Stimulated activated CD8-positive, alpha-beta memory T cell treated with anti-CD3 and anti-CD28 coated beads, Interleukin-4, amount 100 ng/mL, for 48 hours (primary cell): ENCODE measurements at places on chromosomes 11 and 22.
A peak's percentile ranks its signal among the peaks of the same experiment; 100 is the strongest.

GRCh38 chr22:19204640-19205039 lies 26.1 kb upstream of the SLC25A1 start:
- no peak for DNase-seq

DNA sequence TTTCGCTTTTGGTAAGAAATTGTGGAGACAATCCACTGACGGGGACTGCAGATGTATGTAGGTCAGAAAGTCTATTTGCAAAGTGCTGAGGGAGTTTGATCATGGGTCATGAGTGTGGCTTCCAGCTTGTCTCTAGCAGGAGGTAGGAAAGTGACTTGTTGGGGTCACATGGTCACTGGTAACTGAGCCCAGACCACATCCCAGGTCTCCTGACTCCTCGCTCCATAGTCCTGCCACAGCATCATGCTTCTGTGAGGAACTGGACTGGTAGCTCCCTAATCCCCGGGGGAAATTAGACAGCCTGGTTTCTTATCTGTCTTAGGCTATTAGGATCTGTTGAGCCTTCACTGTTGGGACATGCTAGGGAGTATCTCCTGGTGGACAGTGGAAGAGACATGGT lies 142.1 kb downstream of the MYO18B start:
- no peak for DNase-seq

GRCh38 chr22:24526191-24526590 lies 28.7 kb downstream of the GUCD1 start:
- no peak for DNase-seq

GRCh38 chr11:106399624-106400023 lies 322.2 kb downstream of the AASDHPPT start:
- no peak for DNase-seq

GRCh38 chr11:75241906-75242644 lies 1.5 kb downstream of the TPBGL start:
- no peak for DNase-seq

DNA sequence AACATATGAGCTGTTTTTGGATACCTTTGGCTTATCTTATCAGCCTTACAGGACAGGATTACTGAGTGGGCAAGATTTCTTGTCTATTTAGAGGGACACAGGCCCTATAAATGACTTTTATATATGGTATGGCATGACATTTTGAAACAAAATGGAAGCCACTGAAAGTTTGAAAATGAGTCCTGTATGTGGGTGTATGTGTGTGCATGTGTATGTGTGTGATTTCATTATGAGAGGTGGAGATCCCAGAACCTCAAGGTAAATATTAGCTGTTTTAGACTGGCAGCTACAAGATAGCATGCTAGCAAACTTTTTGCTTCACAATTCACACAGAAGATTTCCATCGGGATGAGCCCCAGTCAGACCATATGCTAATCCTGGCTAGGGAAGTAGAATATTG lies 970.5 kb upstream of the CCDC90B start:
- no peak for DNase-seq

GRCh38 chr22:25833091-25833490 lies 91.1 kb downstream of the MYO18B start:
- no peak for DNase-seq

GRCh38 chr11:120224361-120224760 lies 13.5 kb downstream of the OAF start:
- no peak for DNase-seq

DNA sequence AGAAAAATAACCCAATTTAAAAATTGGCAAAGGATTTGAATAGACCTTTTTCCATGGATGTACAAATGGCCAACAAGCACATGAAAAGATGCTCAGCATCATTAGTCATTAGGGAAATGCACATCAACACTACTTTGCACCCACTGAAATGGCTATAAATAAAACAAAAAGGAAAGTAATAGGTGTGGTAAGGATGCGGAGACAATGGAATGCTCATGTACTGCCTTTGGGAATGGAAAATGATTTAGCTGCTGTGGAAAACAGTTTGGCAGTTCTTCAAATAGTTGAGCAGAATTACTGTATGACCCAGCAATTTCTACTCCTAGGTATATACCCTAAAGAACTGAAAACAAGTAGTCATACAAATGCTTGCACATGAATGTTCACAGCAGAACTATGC lies 37.4 kb downstream of the LARGE2 start:
- DNase-seq: no peak

GRCh38 chr11:13010749-13011465 lies 1.8 kb downstream of the RASSF10 start:
- no peak for DNase-seq

DNA sequence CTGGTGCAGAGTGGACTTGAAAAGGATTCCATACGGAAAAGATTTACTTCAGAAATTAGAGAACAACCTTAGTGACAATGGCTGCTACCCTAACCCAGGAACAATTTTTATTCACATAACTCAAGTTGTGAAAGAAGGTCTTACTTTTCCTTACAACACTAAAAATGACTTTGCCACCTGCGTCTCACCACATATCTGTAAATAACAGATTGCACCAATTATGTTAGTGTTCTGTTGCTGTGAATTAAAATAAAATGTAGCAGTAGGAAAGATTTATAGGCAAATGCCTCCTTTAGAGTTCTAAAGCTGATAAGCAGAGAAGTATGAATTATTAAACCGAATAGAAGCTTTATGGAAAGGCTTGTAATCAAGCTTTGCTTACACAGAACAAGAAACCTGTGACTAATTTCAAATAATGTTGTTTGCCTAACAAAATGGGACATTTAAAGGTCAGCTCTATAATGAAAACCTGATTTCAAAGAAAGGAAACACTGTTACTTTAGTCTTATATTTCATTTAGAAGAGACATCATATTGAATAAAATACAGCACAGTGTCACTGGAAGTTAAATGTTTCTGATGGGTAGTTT lies 2237.8 kb downstream of the LRRC4C start:
- no peak for DNase-seq

- DNase-seq: no peak
Measured at GRCh38 chr11:118635237-118635591, 27.8 kb downstream of the PHLDB1 start.

DNA sequence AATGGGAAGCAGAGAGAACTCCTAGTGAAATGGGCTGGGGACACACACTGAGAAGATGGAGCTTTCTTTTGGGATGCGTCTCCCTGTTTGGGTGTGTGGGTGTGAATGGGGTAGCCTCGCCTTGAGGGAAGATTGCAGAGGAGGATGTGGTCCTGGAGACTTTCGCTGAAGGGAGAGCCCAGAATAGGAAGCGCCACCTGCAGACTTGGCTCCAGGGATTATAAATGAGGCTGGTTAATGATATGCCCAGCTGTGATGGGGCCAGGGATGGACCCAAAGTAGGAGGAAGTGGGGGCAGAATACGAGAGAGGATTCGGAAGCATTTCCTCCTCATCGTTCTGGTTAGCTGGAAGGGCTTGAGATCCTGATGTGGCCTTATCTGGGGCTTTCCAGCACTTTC lies 13.7 kb downstream of the RELT start:
- DNase-seq: no peak

DNA sequence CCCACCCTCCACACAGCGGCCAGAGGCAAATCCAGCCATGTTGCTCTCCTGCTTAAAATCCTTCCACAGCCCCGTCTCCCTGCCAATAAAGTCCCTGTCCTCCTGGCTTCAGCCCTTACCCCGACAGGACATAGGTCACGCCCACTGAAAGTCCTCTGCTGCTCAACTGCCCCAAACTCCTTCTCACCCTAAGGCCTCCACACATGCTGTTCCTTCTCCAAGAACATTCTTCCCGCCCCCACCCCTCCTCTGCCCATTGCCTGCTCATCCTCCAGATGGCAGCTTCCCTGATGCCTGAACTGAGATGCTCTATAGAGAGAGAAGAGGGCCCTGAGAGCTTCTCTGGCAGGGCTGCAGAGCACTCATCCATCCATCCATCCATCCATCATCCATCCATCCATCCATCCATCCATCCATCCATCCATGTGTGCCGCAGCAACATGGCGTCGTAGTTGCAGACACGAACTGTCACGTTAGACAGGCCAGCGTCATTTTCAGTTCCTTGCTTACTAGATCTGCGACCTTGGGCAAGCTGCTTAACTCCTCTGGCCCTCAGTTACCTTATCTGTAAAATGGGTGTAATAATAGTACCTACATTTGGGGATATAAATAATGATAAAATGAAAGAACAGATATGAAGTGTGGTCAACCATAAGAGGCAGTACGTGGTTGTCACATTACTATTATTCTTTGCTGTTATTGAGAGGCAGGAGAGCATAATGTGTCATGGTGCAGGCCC lies 9.4 kb downstream of the NPTXR start:
- DNase-seq: no peak

- DNase-seq: no peak
Measured at GRCh38 chr11:17736930-17737817, 2.6 kb downstream of the KCNC1 start.

GRCh38 chr11:35791088-35791958 lies 128.7 kb downstream of the TRIM44 start:
- DNase-seq: no peak

GRCh38 chr11:16831316-16832192 lies 93.1 kb downstream of the C11orf58 start:
- DNase-seq: no peak

GRCh38 chr11:64513523-64513922 lies 77.5 kb upstream of the SLC22A12 start:
- no peak for DNase-seq

GRCh38 chr11:121035169-121035755 lies 11.4 kb downstream of the TBCEL start:
- DNase-seq: no peak

GRCh38 chr11:62889484-62890437 lies 9.1 kb downstream of the SLC3A2 start:
- peak; percentile 44 for DNase-seq

GRCh38 chr11:62545437-62546243 lies 966 bp downstream of the AHNAK start:
- DNase-seq: peak; percentile 73

DNA sequence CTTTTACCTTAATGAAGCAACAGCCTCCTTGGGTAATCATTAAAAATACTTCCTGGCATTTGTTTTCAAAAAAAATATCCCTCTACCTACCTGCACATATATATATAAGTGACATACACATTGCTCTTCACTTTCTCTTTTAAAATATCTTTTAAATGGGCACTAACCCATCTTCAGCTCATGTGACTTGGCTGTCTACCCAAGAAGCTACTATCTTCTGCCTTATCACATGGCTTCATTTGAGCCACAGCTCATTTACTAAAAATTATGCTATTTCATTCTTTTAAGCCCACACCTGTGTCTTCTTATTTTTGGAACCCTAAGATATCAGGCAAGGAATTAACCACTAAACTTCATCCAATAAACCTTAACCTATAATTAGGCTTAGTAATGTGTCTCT lies 37.0 kb upstream of the SOX6 start:
- no peak for DNase-seq

DNA sequence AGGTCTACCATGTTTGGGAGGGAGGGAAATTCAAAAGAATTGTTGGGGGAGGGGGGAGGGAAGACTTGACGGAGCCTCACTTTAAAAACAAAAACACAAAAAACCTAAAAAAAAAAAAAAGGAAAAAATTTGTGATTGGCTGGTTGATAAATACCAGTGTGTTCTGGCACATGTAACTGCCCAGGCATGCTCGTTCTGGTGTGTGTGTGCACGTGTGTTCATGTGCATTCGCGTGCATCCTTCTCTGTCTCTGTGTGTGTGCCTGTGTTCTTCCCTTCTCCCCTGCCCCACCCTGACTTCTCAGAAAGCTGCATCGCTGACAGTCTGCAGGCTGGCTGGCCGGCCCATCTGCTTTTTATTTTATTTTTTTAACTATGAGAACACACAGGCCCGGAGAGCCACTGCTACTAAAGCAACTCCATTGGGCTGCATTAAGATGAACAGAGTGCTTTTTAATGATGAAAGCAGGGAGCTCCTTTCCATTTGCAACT lies 22.6 kb upstream of the ADSL start:
- no peak for DNase-seq

- DNase-seq: no peak
Measured at GRCh38 chr22:46108564-46109473, 41.5 kb upstream of the PPARA start.

DNA sequence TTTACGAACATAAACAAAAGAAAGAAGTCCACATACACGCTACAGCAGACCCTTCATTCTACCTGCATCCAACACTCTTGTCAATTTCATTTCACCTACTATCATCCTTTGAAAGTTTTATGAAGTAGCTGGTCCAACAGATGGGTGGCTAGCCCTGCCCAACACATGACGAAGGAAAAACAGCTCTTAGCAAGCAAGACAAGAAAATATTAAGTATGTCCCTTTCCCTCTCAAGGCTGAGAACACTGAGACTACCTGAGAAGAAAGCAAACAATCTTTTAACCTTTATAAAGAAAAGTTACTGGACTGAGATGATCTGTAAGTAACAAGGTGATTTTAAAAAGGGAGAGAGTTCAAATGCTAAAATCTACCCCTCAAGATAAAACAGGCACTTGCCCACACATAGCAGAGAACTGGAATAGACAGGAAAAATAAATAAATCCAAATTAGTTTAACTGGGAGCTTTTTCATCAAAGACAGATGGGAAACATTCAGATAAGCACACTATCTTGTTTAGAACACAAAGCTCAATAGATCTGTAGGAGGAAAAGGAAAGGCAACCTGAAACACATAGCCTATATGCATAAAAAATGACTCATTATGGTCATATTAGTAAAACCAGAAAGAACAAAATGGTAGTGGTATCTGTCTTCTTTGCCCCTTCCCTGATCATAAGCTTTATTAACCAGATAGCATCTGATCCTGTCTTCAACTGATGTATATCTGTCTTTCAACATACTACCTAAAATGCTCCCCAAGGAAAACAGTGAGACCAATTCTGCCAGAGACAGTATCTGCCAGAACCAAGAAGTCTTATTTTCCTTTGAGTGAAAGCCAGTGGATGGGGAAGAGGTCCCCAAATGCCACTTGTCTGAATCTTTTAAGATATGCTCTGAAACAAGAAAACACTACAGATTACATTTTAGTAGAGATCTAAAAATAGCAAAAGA lies 104.3 kb downstream of the MRTFA start:
- DNase-seq: no peak

DNA sequence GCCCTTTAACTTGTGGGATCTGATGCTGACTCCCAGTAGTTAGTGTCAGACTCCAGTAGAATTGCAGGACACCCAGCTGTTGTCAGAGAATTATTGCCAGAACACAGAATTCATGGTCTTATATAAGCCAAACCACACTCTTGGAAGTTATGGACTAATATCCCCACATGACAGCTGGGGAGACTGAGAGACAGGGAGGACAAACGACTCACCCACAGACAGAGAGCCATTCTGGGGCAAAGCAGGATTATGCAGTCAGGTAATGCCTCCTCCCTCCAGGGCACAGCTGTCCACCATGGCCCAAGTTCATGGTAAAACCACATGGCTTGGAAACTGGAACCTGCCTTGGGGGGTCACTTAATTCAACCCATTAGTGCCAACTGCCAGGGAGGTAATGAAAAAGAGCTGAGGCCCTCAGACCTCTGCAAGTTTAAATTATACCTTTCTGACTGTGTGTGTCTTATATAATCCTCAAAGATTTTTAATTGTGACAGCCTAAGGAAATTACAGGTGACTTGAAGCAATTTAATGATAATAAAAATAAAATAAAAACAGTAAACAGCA lies 299.5 kb downstream of the BUD13 start:
- no peak for DNase-seq
